ENCODE measurements at places on chromosomes 2 and 18.

GRCh38 chr2:219401606-219402005 lies 13.9 kb upstream of the DNPEP start:
- DNase-seq = no peak

- DNase-seq = no peak
These were observed 367.7 kb upstream of the NETO1 start for GRCh38 chr18:73235491-73235890.

- DNase-seq = peak; percentile 88
These were observed at the start of gene TBC1D8 for GRCh38 chr2:101151146-101151858. Gene TBC1D8 (minus strand): TSS chr2:101151382. CDS start chr2:101151253, 129 bp downstream.

GRCh38 chr2:195534971-195535370 lies 122.1 kb upstream of the SLC39A10 start:
- no peak for DNase-seq

DNA sequence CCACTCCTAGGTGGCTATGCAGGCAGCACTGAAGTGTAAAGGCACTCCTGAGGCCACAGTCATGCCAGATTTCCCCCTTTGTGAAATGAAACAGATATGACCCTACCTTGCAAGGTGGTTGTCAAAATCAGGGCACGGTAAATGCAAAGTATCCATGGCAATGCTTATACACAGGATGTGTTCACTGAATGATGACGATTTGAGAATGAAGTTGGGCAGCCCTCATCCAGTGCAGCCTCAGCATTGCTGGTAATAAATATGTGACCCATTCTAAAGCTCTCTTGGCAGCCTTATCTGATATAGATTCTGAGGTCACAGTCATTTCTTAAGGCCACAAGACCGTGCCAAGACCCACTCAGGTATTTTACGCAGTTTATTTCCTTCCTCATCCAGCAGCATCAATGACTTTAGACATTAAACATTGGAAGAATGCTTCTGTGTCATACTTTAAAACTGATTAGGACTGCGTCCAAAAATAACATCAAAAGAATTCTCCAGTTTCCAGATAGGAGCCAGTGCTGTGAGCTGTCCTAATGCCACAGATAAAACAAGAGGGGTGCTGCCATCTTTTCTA lies 125.5 kb upstream of the SERTAD2 start:
- DNase-seq = no peak

DNA sequence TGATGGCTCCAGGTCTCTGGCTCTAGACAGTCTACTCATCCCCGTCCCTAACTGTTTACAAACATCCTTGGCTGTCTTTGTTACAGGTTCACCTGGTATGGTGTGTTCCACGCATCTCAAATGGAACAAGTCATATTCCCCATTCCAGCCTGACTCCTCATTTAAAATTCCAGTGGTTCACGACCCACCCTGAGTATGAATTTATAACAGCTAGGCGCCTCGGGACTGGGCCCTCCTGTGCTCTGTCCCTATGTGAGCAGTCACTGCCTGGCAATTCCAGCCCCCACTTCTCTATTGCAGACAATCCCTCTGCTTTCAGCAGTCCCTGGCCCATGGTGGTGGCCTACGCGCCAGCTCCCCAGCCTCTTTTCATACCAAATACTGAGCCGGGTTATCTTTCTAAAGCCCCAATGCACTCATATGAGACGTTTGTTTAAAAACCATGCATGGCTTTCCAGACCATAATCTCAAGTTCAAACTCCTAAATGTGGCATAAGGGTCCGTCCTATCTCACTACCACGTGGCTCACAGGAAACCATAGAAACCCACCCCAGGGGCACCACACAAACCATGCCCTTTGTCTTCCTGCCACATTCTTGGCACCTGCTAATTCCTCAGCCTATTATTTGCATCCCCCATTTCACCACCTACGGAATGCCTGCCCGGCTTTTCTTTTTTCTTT lies 1.6 kb downstream of the SERPINB8 start:
- DNase-seq = no peak

GRCh38 chr2:99689145-99689742 lies 199.4 kb upstream of the REV1 start:
- DNase-seq = no peak

- DNase-seq = no peak
These were observed 205.9 kb downstream of the IKZF2 start for GRCh38 chr2:212945526-212945925.

GRCh38 chr2:86808315-86809161 lies 17.8 kb upstream of the CD8A start:
- peak; percentile 95 for DNase-seq

Data from germinal center (tissue), 1 donor.